ENCODE measurements at places on chromosomes 1 and 21. TPM values are rescaled to one million over a fixed set of nuclear protein-coding genes. Genes with fewer than 3 reads are reported as not detected.

The ESPN gene
- total RNA-seq: not detected

The TOR1AIP2 gene
- 57.4 TPM for total RNA-seq

The MYCBP gene
- 27.5 TPM for total RNA-seq

The NBPF10 gene
- total RNA-seq: 0.51 TPM

The CFAP141 gene
- not detected for total RNA-seq

The GBP7 gene
- total RNA-seq: not detected

The UQCRHL gene
- 1.4 TPM for total RNA-seq

The L1TD1 gene
- total RNA-seq: 1.1 TPM

The SLC35E2B gene
- total RNA-seq: 22.8 TPM

The PKLR gene
- not detected for total RNA-seq

The OPTC gene
- not detected for total RNA-seq

The GBP5 gene
- total RNA-seq: not detected

The ICOSLG gene
- total RNA-seq: 0.29 TPM

The BTBD8 gene
- 8.7 TPM for total RNA-seq

The LDLRAD2 gene
- total RNA-seq: not detected

The USH2A gene
- total RNA-seq: not detected

The PRKAA2 gene
- total RNA-seq: 8.4 TPM

The ELOVL1 gene
- 100 TPM for total RNA-seq

The GCLM gene
- 20.7 TPM for total RNA-seq

Data from epithelial cell of proximal tubule (primary cell).